CD8-positive, alpha-beta T cell (primary cell): ENCODE measurements at places on chromosomes 2 and 18.

GRCh38 chr2:201377218-201377617 is 20.1 kb upstream of the FLACC1 start:
- no peak for DNase-seq

- no peak for DNase-seq
These were observed 82.4 kb upstream of the PHLPP1 start for GRCh38 chr18:62632788-62633455.

DNA sequence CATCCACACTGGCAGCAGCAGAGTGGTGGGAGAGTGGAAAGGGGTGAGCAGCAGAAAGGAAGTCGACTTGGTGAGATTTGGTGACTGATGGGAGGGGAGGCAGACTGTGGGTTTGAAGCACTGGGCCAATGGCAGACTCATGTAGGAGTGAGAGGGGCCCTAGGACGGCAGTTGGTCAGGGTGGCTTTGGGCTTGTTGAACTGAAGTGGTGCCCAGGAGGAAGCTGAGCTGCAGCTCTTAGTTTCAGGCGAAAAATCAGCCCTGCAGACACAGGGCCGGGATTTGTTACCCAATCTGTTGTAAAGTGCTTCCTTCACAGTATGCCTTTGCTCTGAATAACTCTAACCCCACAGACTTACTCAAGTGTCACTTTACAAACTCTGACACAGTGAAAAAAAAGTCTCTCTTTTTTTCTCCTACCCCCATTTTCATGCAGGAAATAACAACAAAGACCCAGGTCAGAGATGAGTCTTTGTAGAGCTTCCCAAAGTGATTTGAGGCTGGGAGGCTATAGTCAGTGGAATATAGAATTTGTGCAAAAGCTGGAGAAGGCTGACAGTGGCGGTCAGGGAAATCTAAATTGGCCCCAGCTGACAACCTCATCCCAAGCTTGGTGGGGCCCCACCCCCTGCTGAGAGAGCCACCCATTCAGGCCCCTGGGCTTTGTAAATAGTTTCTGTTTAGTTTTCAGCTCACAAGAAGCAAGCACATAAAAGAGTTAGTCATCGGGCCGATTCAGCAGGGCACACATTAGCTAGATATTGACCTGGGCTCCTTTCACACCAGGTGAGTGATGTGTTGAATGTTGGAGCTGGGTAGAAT is 226.9 kb downstream of the VAPA start:
- DNase-seq, result no peak

GRCh38 chr2:6589150-6589549 is 276.6 kb downstream of the CMPK2 start:
- no peak for DNase-seq

DNA sequence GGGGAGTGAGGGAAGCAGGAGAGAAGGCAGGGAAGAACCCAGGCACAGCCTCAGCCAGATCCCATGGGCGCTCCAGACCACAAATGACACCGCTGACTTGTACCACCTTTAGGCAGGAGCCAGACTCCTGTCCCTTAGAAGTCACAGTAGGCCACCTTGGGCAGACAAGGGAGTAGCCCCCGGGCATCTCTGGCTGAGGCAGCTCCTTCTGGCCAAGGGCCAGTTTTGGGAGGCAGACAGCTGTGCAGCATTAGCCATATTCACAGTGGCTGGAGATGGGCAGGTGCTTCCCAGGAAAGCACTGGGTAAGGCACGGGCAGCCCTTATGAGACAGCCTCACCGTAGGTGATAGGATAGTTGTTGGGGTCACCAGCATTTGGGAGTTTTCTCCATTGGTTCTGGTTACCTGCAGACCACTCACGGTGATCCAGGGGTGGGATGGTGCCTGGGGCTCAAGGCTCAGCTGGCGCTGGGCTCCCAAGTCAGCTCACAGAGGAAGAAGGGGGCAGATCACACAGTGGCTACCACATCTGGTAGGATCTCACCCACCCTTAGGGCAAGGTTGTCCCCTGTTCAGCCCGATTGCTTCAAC is 2.1 kb downstream of the ASTL start:
- DNase-seq, result no peak

- no peak for DNase-seq
These were observed 12.0 kb downstream of the ALPG start for GRCh38 chr2:232418466-232419244.

- DNase-seq, result no peak
These were observed 275.4 kb upstream of the HS6ST1 start for GRCh38 chr2:128593879-128594650.

GRCh38 chr2:216742411-216742810 is 47.1 kb upstream of the IGFBP5 start:
- DNase-seq, result no peak

GRCh38 chr18:57404345-57404744 is 30.8 kb upstream of the ONECUT2 start:
- no peak for DNase-seq
